ENCODE measurements at places on chromosomes 11 and 22.

- no peak for DNase-seq
Measured at GRCh38 chr11:100727410-100727809, 40.3 kb downstream of the ARHGAP42 start.

GRCh38 chr11:79076526-79077115 lies 364.2 kb downstream of the TENM4 start:
- DNase-seq, result peak; percentile 63

DNA sequence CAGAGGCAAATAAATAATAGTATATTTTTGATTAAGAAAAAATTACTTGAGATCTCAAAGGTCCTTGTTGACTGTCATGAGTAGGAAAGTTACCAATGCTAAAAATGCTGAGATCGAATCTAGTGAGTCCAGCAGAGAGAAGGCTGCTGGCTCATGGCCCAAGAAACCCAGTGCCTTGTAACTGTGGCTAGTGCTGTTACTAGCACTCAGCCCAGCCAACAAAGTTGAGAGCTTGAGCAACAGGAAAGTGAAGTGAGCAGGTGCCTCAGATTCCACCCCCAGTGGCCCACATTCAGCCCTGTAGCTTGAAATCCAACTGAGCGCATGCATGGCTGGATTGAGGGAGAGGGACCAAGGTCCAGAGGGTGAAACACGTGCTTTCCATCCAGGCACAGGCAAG lies 398.2 kb downstream of the SHANK2 start:
- DNase-seq, result no peak

- no peak for DNase-seq
Measured at GRCh38 chr11:116700586-116701220, 72.1 kb downstream of the BUD13 start.

DNA sequence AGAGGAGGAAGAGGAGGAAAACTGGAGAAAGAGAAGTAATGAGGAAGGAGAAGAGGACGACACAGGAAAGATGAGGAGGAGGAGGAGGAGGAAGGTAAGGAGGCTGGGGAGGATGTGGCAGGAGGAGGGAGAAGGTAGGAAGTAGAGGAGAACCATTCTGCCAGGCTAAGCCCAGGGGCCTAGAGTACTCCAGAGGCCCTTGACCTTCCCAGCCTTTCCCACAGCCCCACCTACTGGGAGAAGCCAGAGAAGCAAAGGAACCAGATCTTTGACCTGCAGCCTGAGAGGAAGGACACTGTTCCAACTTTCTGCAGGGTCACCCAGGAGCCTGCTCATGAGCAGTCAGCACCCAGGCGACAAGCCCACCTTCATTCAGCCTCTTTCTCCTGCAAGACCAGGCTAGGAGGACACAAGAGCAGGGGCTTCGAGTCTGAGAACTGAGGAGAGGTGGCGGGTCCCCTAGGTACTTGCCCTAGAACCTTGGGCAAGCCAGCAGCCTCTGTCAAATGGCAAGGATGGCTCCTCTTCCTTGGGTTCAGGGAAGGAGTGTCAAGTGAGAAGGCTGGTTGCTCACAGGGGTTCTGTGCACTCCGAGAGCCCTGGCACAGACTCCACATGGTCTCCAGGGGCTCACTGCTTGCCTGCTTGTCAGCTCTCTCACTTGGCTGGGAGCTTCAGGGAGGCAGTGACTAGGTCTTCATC lies 27.9 kb upstream of the OAF start:
- DNase-seq, result peak; percentile 19

DNA sequence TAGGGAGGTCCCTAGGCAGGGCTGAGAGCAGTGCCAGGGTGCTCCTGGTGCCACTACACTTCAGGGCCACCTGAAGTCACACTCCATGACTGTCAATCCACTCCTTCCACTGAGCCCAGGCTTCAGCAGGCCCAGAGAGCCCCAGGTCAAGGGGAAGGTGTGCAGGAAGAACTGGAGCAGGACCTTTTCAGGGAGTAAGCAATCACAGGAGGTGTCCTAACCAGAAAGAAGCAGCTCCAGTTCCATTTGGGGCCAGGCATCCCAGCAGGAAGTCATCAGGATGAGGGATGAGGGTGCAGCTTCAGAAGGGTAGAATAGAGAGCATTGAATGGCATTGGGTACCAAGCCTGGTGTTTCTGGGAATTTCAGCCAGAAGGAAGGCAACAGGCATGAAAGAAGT lies 556.5 kb downstream of the INSC start:
- no peak for DNase-seq

- DNase-seq, result peak; percentile 28
Measured at GRCh38 chr11:4459500-4459899, 10.4 kb downstream of the OR52K2 start.

DNA sequence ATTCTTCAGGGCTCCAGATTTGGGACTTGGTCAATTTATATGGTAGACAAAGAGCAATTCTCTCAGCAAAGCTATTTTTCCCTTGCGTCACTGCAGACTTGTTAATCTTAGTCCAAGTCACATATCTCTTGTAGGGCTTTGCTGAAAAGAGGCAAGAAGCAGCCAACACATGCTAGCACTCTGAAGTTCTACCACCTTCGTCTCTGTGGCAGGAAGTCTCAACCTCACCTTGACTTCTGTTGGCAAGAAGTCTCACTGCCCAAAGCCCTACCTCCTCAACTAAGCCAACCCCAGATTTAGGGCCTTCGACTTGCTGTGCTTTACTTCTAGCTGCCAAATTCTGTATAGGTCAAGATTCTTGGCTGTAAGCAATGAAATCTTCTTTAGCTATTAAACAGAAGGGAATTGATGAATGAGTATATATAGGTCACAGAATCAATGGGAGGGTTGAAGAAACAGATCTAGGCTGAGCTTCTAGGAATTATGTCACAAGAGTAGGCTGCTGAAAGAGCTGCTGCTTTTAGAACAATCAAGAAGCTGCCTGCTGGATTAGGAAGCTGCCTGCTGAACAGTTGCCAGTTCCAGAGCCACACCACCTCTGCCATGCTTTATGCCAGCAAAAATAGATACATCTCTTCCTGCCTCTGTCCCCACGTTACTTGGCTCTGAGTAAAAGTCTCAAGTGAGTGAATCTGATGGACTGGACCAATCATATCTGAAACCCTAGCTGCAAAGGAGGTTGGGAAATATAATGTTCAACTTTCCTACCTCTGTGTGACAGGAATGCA lies 17.6 kb upstream of the NCR3LG1 start:
- DNase-seq, result no peak

GRCh38 chr11:3902441-3902840 lies 47.0 kb downstream of the STIM1 start:
- DNase-seq, result no peak

- no peak for DNase-seq
Measured at GRCh38 chr11:119380827-119381180, 686 bp downstream of the USP2 start.

GRCh38 chr11:106086135-106086534 lies 8.7 kb downstream of the AASDHPPT start:
- no peak for DNase-seq

DNA sequence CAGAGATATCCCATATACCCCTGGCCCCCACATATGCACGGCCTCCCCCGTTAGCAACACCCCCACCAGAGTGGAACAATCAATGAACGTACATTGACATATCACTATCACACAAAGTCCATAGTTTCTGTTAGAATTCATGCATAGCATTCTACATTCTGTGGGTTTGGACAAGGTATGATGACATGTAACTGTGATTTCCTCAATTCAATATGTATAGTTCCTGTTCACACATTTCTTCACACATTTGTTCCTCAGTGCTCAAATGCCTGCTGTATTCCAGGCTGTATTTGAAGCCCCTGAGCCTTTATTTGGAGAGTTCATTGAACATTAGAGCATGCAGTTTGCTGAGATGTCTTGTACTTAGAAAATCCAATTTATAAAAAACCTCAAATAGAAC lies 69.9 kb downstream of the PTPRJ start:
- no peak for DNase-seq

GRCh38 chr22:44413211-44413610 lies 84.8 kb downstream of the RTL6 start:
- DNase-seq, result no peak

- DNase-seq, result peak; percentile 8
Measured at GRCh38 chr11:34223021-34223813, 117.8 kb downstream of the NAT10 start.

GRCh38 chr11:91222830-91223229 lies 1000.0 kb upstream of the CHORDC1 start:
- no peak for DNase-seq

DNA sequence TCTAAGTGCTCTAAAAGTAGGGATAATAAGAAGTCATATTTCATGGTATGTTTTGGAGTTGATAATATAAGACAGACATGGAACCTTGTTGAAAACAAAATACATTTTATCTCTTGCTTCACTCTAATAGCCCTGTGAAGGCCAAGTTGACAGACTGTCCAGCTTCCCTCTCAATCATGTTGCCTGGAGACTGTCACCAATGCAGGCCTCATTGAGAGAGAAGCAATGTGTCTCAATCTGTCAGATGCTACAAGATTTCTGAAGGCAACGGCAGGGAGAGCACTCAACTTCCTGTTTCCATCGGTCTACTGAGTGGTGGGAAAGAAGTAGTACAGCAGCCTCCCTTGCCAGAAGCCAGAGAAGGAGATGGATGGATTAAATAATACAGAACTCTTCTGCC lies 23.6 kb upstream of the FJX1 start:
- DNase-seq, result peak; percentile 33

DNA sequence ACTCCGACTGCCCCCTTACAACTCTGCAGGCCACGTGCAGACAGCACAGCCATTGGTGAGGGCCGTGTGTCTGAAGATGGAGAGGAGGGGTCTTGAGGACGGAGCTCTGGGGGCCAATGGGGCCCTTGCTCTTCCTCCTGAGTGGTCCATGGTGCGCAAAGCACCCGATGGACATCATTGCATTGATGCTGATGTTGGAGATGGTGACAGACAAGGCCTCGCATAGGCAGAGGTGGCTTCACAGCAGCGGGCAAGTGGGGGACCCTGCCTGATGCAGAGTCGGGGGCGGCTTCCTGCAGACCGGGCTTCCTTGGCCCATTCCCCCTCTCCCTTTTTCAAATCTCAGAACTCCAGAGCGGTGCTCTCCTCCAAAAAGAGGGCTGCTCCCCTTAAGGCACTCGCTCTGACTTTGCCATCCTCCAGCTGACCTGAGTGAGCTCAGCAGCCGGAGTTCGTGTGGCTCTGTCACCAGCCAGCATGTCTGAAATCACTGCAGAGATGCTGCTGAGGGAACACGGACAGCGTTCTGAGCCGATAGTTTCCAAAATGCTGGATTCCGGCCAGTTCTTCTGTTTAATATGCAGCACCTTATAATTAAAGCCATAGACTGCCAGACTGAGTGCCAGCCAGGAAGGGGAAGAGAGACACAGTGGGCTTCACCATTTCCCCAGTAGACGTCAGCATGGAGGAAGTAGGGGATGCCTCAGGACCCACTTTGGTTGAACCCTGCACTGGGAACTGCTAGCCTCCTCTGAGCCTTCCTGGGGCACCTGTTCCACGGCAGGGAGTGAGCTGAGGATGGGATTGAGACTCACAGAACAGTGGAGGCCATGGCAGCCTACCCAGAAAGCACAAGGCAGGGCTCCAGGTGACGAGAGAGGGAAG lies 278.2 kb downstream of the BRD1 start:
- DNase-seq, result no peak

DNA sequence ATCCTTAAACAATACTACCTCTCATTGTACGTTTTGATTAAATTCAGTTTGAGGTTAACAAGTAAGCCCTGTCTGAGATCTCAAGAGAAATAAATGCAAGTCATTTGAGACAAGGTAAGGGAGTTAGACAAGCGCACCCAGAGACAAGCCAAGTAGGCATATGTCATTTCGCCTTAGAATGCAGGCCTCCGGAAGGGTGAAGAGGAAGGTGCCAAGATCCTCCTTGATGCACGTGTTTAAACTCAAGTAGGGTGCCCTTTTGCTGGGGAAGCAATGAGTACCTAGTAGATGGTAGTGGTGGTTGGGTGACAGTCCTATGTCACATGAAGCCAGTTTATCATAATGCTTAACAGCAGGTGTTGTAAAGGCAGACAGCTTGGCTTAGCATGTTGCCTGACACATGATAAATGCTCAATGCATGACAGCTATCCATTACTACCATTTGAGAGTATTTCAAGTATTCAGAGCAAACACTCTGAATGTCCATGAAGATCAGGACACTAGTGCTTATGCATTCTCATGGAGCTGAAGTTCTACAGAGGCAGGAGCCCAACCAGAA lies 415.9 kb downstream of the TMEM135 start:
- DNase-seq, result no peak

GRCh38 chr11:118263112-118263511 lies 985 bp downstream of the MPZL2 start:
- no peak for DNase-seq

GRCh38 chr11:66685276-66686099 lies 7.8 kb upstream of the RBM4B start:
- no peak for DNase-seq

- no peak for DNase-seq
Measured at GRCh38 chr11:23836981-23837380, 659.9 kb upstream of the LUZP2 start.

DNA sequence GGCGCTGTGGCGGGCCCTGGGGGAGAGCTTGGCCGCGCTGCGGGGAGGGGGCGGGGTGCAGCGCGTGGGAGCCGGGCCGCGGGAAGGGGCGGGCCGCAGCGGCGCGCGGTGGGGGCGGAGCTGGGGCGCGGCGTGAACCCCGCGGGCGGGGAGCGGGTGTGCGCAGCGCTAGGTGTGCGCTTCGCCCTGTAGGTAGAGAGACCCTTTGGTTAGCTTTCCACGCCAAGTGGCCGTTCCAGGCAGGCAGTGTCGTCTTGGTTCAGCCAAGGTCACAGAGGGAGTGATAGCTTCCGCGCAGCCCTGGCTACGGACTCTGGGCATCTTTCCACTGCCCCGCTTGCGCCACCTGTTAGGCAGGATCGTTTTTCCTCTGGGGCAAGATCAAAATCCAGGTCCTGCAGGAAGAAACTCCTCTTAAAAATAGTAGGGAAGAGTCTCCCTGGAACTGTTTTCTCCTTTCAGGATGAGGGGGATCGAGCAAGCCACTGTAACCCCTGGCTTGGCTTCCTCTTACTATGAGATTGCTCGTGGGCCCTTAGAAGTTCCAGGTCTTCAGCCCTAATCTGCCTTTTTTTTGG lies 434 bp downstream of the BANF1 start:
- DNase-seq, result no peak

DNA sequence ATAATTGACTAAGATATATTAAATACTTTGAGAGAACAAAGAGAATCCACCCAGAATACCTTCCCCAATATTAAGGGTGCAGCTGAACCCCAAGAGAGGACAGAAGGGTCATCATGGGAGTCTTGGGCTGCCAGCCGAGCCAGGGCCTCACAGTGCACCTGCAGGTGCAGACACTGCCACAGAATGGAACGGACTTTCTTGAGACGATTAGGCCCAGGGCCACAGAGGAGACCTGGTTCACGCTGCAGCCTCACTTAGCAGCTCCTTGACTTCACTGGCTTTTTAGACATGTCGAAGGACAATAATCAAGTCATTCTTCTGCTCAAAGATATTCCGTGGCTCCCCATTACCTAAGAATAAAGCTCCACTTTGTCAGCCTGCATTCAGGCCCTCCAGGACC lies 100.6 kb downstream of the PHF21B start:
- DNase-seq, result no peak

DNA sequence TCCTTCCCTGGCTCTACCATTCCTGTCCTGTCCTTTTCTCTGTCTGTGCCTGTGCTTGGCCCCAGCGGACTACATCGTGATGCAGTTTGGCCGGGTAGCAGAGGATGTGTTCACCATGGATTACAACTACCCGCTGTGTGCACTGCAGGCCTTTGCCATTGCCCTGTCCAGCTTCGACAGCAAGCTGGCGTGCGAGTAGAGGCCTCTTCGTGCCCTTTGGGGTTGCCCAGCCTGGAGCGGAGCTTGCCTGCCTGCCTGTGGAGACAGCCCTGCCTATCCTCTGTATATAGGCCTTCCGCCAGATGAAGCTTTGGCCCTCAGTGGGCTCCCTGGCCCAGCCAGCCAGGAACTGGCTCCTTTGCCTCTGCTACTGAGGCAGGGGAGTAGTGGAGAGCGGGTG lies 20.4 kb downstream of the TUB start:
- DNase-seq, result no peak

Measured in KBM-7 (cell line).